ENCODE measurements at places on chromosomes 3 and 15.

GRCh38 chr15:83170474-83171165, 37.0 kb downstream of the HDGFL3 start:
- DNase-seq: no peak

DNA sequence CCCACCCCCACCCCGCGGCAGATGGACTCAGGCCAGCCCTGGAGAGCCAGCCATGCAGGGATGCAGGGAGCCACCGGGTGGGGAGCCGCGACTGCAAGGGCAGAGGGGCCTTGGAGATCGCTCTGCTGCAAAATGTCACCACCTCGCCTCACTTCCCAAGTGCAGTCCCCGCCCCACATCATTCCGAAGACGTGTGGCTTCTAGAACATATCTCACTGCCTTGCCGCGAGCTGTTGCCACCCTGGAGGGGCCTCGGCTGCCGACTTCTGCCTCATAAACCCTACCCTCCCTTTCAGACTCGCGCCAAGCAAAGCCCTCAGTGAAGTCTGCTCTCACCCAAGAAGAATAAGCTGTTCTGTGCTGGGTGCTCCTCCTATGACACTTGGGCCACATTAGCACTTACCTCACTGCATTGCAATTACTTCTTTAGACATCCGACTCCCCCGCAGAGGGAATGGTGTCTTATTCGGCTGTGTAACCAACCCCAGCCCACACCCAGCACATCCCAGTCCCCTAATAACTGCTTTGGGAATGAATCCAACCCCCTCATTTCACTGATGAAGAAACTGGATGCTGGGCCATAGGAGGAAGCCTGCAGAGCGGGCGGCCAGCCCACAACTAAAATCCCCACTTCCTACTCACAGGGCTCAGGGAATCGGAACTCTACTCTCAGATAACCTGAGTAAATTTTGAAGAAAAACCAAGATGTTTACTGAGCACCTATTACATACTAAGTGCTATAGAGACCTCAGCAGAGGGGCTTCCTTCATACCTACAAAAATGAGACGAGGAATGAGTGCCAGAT, 8.6 kb downstream of the TLE3 start:
- peak; percentile 9 for DNase-seq

GRCh38 chr15:34721802-34722438, 32.9 kb downstream of the GJD2 start:
- peak; percentile 18 for DNase-seq

- no peak for DNase-seq
Observed at GRCh38 chr3:195612075-195612800, 28.5 kb upstream of the APOD start.

DNA sequence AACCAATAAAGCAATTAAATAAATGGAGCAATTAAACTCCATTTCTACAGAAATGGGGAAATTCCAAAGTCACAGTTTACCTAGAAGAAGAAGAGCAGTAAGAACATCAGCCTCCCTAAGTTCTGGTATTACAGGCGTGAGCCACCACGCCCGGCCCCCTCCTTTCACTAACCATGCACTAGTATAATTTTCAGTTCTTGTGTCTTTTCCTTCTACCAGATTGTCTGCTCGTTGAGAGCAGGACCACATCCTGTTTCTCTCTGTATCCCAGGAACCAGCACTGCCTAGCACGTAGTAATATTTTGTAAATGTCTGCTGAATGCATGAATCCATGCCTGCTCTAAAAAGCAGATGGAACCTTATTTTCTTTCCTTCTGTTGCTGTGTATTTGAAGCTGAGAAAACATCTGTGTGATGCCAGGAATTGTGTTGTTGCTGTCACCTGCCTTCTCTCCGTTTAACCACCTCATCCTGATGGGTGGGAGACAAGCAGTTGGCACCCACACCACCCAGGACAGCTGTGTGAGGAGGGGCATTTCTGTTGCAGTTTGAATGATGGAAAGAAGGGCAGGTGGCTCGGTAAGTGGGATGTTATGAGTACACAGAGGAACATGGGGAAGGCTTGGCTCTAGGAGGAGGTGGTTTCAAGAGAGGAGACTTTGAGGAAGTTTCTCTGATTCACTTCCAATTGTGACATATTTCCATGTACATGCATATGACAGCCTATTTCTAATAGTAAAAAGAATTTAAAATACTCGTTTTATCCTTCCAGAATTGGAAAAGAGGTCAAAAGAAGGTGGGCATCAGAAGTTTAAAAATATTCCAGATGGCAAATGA, 30.1 kb downstream of the PXYLP1 start:
- DNase-seq: no peak

DNA sequence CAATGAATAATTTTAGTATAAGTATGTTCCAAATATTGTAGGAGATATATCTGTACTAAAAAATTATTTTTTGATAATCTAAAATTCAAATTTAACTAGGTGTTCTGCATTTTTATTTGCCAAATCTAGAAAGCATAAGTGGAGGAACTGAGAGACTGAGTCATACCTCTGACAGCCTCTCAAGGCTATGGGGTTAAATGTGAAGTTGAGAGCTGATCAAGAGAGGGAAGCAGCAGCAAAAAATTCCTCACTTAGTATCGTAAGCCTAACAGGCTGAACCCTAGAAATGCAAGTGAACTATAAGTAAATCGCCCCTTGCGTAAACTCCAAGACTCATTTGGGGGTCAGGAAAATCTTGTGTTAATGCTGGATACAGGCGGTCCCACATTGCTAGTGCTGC, 12.8 kb upstream of the TOPAZ1 start:
- no peak for DNase-seq

- DNase-seq: no peak
Observed at GRCh38 chr15:74185710-74186348, 12.3 kb downstream of the ISLR start.

DNA sequence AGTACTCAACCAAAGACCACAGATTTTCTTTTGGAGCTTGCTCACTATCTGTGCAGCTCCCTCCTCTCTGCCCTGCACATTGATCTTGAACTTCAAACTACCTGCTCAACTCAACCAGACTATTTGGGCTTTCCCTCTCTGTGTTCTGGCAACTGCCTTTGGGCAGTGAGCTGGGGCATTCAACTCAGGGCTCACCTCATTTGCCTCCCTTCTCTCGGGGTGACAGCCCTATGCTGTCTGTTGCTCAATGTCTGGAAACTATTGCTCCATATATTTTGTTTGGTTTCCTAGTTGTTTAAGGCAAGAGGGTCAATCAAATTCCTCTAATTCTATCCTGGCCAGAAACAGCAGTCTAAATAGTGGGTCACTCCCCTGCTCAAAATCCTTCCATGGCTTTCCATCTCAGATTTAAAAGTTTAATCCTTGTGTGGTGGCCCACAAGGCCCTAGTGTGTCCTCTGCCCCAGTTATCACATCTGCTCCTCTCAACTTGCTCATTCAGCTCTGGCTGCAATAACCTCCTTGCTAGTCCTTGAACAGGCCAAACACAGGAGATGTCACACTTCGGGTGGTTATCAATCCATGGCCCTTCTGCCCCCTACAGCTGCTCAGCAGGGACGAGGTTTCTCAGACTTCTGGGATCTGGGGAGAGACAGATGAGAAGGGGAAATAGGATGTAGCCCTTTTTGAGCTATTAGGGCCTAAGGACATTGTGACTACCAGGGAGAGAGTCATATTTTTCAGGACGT, 67.8 kb downstream of the SNRK start:
- no peak for DNase-seq

DNA sequence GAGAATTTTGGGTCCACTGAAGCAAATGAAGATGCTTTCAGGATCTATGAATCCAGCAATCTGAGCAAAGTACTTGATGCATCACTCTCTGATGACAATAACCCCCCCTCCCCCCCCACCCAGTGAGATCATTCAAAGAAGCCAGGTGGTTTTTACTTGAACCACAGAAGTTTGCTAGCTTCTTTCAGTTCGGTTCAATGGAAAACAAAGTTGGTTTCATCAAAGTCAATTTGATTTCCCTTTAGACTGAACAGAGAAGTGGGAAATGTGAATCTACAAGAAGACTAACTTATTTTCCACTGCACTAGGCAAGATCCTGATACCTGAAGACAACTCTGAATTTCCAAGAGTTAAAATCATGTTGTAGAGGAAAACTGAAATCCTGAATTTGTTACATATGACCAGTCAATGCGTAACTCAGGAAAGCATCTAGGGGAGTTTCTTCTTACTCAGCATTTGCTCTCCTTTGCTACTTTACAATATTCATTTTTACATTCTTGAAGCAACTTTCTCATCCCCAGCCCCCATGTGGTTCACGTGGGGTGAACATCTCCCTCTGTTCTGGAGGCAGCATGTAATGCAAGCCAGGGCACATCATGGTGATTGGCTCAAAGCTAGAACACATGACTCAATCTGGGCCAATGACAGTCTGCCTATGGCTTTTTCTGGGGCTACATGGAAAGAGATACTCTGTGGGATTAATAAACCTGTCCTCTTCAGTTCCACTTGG, 572.6 kb downstream of the FOXP1 start:
- DNase-seq: no peak

DNA sequence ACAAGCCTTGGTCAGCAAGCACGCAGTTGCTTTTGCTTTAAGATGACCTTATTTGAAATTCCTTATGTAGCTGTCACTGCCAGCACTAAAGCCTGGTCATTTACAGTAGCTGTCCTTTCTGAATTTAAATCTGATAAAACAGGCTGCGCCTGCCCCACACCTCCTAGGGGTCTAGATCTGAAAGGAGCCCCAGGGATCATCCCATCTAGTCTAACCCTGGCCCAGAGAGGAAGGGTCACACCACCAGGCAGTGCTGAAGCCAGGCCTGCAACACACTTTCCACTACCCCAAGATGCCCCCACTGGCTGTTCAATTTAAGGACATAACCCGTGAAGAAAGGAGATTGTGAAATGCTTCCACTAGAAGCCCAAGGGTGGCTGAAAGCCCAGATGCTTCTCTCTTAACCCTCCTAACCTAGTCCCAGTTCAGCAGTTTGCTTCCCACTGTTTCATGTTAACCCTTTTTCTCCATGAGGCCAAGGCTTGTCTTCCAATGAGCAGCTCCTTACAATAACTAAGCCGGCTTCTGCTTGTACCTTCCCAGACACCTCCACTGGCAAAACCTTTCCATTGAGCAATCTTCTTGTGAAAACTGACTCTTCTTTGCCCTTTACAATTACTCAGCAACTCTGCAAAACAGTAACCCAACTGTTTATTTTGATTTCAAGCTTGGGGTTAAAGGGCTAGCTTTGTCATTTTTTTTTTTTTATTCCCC, 198.9 kb upstream of the LPP start:
- DNase-seq: no peak

DNA sequence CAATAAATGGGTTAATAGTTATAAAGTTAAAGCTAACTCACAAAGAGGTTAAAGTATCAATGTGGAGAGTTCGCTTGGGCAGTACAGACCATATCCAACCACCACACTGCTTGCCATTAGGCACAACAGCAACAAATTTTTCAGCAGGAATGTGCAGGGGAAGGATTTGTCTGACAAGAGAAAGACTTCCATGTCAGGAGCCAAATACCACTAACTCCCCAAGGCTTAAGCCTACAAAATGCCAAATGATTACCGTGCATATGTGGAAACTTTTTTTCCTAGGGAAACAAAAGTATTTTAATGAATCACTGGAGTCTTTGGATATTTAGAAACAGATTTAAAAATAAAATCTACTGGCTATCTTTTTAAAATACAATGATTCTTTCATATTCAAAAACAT, 8.1 kb downstream of the VGLL3 start:
- no peak for DNase-seq

DNA sequence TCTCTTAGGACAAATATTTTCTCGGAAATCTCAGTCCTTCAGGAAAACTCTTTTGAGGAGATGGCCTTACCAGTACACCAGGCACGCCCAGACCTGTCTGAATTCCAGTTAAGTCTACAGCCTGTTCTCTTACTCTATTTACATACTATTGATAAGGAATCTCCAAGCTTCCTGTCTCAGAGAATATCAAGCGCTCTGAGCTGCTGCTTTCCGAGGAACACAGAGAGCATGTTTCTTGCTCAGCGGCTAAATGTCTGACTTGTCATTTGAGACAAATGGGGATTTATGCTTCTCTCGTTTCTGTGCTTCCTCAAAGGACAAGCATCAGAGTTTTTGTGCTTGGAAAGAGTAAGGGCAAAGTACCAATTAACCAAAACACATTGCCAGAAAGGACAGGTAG, 112.4 kb upstream of the CCDC54 start:
- DNase-seq: no peak

DNA sequence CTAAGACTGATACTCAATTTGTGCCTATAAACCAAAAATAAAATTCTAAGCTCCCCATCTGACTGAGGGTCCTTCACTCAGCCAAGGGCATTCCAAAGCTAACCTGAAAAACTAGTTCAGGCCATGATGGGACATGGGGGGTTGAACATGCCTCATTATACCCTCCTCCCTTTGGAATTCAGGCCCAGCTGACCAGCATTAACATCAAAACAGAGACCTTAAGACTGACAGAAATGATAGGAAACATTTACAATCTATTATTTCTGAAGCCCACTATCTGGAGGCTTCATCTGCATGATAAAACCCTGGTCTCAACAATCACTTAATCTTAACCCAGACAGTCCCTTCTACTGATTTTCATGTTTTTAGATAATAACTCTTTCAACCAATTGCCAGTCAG, 140.4 kb downstream of the ANO10 start:
- DNase-seq: no peak

GRCh38 chr3:115279939-115280338, 132.9 kb upstream of the ZBTB20 start:
- DNase-seq: no peak

DNA sequence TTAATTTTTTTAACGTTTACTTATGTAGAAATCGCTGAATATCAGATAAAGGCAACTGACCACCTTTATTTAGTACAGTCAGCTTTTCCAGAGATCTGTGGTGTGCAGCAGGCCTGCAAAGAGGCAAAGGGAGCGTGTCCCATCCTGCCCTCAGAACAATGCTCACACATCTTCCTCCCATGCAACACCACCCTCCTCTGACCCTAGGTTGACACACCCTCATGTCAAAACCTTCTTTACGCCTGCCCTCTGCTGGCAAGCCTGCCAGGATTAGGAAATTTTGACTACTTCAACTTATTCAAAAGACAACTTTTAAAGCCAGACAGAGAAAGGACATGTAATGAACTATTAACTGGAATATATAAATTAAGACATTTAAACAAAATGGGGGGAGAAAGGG, 513.7 kb downstream of the FOXP1 start:
- DNase-seq: no peak

DNA sequence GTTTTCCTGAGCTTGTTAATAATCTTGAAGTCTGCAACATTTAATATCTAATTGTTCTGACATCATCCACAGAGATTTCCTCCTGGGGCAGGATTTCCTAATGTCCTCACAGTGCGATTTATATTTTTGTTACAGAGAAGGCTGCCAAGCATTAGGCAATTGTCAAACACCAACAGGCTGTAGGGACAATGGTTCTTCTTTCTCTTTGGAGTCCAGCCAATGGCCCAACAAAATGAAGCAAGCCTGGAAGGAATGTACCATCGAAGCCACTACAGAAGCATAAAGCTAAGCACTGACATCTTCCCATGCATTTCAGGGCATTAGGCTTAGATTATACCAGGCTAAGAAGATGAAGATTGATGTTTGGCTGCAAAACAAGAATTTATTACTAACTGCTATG, 173.0 kb upstream of the FRMD4B start:
- DNase-seq: no peak

GRCh38 chr3:116265320-116265695, 180.0 kb downstream of the LSAMP start:
- DNase-seq: no peak

- no peak for DNase-seq
Observed at GRCh38 chr3:158727206-158728060, 4.8 kb downstream of the RARRES1 start.

All from DMS79 (cell line).